ENCODE measurements at places on chromosomes 16 and 17. TPM values are rescaled to one million over a fixed set of nuclear protein-coding genes. Genes with fewer than 3 reads are reported as not detected.

GRCh38 chr16:57083485-57084126 is 8.8 kb upstream of the CPNE2 start:
- DNase-seq, result no peak

GRCh38 chr17:75487351-75488070 is 27.8 kb downstream of the CASKIN2 start:
- no peak for DNase-seq

- no peak for DNase-seq
These were observed 299.7 kb downstream of the C16orf95 start for GRCh38 chr16:87017371-87018012.

DNA sequence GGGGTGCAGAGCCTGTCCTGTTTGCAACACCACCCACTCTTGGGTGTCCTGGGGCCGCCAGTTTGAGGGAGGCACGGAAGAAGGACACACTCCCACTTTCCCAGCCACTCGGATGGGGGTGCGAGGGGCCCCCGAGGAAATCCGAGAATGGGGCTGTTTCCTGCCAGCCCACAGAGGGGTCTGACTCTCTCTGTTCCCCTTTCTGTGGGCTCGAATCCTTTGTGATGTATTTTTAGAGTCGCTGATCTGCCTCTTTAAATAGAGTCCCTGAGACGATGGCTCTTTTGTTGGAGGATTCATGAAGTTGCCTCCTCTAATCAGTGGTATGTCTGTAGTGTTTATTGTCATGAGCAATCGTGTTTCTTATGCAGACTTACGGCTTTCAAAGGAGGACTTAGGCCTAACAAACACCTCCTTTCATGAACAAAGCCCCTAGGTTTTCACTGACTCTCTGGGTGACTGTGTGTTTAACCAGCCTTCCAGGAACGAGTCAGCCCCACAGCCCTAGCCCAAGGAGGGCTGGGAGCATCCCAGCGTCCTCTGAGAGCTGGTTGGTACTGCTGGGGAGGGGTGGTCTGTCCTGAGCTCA is 29.1 kb downstream of the CIBAR2 start:
- no peak for DNase-seq

GRCh38 chr16:27625050-27625697 is 75.2 kb downstream of the KATNIP start:
- no peak for DNase-seq

DNA sequence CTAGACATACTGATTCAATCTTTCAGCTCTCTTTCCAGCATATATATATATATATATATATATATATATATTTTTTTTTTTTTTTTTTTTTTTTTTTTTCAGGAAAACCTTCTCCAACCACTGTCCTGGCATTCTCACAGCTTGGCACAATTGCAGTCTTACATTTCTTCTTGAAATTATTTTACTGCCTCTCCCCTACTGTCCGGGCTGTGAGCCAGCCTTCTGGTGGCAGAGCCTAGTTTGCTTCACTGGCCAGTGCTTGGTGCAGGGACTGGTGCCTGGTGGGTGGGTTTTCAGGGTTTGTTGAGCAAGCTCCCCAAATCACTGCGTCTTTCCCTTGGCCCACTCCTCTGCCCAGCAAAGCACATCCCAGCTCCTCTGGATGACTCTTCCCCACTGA is 28.5 kb downstream of the PRSS54 start:
- DNase-seq, result no peak

- no peak for DNase-seq
These were observed 11.0 kb downstream of the NATD1 start for GRCh38 chr17:21242026-21242697.

GRCh38 chr17:32103476-32104113 is 38.7 kb upstream of the RHOT1 start:
- no peak for DNase-seq

DNA sequence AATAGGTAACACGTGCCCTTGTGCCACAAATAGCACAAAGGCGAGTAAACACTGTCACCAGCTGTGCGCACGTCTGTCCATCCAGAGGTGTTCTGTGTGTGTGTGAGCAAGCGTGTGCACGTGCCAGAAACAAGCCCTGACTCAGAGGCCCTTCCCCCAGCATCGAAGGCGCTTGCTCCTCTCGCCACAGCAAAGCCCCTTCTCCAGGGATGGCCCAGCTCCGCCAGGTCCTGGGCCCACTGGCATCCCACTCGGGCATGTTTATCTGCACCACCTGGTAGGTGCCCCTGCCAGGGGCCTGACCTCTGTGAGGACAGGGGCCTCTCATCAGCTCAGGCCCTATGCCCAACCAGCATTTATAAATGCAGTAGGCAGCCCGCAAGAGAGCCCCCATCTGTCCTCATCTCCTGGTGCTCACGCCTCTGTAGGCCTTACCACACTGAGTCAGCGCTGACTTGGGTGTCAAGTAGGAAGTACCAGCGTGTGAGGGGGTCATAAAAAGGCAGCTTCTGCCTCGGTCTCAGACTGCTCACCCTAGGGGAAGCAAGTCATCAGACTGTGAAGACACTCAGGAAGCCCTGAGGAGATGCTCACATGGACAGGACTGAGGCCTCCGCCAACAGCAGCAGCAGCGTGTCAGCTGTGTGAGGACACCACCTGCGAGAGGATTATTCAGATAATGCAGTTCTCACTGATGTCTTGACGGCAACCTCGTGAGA is 10.8 kb downstream of the TMEM235 start:
- no peak for DNase-seq

DNA sequence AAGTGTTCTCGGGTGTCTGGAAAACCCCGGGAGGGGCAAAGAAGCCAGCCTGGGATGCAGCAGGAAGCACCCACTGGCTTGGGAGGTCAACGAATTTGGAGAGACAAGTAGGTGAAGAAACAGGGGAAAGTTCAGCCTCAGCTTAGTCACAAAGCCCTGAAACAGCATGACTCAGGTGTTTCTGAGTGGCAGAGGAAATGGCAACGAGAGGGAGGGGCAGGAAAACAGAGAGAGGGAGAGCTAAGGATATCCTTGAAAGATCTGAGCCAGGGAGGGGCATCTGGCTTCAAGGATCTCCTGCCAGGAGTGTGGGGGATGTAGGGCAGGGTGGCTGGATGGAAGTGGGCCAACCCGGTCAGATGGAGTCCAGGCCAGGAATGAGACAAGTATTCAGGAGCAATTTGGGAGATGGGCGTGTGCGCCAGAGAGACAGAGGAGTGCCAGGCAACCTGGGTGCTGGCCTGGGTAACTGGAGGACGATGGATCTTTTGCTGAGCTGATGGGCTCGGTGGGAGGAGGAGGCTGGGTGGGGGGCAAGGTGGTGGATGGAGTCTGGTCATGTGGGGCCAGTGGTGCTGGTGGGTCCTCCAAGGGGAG is 27.2 kb downstream of the ABCC3 start:
- DNase-seq, result no peak

DNA sequence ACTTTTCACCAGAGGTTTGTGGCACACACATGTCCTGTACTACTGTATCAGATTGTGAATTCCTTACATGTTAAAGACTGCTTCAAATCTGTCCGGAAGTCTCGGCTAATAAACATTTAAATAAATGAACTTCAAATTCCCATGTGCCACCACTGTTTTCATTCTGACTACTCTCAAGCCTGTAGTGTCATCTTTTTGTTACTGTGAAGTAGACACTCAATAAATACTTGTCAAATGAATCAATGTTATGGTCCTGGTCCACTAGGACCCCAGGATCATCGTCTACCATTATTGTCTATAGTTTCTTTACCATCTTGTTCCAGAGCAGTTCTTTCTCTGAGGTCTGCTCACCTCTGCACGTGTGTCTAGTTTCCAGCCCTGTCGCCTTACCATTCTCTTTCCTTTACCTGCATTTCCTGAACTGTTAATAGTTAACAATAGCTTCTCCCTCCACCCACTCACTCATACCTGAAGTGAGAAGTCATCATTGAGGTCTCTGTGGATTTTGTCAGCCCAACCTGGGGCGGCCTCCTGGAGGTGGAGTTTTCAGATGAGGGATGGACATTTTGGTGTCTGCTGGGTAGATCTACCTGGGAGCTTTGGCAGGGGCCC is 333.0 kb downstream of the SEC14L1 start:
- no peak for DNase-seq

DNA sequence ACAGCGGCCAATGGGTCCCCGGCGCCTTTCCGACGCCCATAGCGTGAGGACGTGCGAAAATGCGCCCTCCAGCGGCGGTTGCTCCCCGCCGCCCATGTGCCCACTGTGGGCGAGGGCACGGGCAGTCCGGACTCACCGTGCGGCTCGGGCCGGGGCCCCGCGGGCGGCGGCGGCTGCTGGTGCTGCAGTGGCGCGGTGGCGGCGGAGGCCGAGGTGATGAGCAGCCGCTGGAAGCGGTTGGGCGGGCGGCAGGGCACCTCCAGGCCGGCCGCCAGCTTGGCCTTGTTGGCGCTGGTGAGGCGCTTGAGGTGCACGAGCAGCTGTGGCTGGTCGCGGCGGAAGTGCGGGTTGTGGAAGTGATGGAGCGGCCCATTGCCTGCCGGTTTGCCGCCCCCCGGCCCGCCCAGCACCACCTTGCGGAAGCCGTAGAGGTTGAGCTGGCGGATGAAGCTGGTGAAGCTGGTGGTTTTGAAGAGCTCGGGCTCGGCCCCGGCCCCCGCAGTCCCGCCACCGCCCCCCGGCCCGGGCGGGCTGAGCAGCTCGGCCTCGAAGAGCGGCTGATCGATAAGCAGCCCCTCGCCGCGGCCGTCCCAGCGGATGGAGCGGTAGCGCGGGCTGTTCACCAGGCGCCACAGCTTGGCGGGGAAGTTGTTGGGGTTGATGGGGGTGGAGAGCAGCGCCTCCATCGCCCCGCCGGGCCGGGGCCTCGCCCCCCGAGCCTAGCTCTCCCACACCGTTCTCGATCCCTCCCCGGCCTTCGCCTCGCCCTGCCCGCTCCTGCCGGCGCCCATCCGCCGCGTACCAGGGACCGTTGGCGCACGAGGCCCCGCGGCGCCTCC is at the start of gene HSF5:
Gene HSF5, minus strand, starts transcription at position 820 of the 839 bp plus-strand sequence. Its CDS starts 134 bp downstream, at position 686.
- DNase-seq, result no peak

GRCh38 chr16:48813485-48813884 is 203.5 kb upstream of the N4BP1 start:
- DNase-seq, result no peak

GRCh38 chr17:72863526-72864211 is 228.8 kb downstream of the SLC39A11 start:
- no peak for DNase-seq

DNA sequence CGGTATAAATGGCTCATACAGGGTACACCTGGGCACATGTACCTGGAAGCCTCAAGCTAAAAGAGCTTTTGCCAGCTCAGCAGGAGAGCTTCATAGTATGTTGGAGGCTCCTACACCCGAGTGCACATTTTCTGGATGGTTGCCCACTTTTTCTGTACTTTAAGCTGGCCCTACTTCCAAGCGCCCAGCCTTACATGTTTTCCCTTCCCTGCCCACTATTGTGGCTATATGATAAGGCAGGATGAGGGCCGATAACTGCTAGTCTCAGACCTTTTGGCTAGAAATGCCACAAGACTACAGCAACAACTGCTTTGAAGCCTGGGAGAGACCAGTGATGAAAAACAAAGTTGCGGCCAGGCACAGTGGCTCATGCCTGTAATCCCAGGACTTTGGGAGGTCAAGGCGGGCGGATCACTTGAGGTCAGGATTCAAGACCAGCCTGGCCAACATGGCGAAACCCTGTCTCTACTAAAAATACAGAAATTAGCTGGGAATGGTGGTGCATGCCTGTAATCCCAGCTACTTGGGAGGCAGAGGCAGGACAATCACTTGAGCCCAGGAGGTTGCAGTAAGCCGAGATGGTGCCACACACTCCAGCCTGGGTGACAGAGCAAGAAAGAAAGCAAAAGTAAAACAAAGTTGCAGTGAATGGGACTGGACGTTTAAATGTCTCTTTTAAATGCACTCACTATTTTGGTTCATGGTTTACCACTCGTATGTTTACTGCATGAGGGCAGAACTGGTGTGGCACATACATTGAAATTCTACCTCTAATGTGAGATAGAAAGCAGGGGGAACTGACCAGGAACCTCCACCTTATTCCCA is 14.2 kb upstream of the MARCHF10 start:
- DNase-seq, result no peak

DNA sequence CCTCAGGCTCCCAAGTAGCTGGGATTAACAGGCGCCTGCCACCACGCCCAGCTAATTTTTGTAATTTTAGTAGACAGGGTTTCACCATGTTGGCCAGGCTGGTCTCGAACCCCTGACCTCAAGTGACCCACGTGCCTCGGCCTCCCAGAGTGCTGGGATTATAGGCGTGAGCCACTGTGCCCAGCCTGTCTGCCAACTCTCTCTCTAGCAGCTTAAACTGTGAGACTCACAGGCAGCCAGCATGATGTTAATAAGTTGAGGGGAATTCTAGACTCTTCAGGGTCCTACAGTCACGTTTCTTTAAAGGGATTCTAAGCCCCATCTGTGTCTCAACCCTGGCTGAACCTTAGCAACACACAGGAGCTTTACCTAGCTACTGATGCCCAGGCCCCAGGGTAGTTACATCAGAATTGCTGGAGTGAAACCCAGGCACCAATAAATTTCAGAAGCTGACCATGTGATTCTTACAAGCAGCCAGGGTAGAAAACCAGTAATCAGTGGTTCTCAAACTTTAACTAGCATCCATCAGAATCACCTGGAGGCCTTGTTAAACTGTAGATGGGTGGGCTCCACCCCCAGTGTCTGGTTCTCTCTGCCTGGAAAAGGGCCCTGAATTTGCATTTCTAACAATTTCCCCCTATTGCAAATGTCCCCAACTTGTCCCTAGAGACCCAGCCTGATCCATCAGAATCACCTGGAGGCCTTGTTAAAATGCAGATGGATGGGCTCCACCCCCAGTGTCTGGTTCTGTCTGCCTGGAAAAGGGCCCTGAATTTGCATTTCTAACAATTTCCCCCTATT is 30.7 kb downstream of the GPRC5B start:
- DNase-seq, result no peak

The CDK12 gene
- 46.5 TPM for total RNA-seq

The MT1G gene
- total RNA-seq, result 41.5 TPM

The TBC1D28 gene
- not detected for total RNA-seq

The PDP2 gene
- total RNA-seq, result 33.5 TPM

The EPOP gene
- 2.5 TPM for total RNA-seq

The NAGPA gene
- 12.1 TPM for total RNA-seq

The SEZ6 gene
- total RNA-seq, result not detected

The LGALS9B gene
- total RNA-seq, result not detected

The TP53TG3F gene
- not detected for total RNA-seq

The TBX6 gene
- total RNA-seq, result 0.67 TPM
